Stimulated activated CD8-positive, alpha-beta memory T cell treated with anti-CD3 and anti-CD28 coated beads, Interleukin-15, amount 100 ng/mL, for 1 hour (primary cell): ENCODE measurements at places on chromosomes 1 and 21.
A peak's percentile ranks its signal among the peaks of the same experiment; 100 is the strongest.

GRCh38 chr1:167943541-167943940 lies 6.7 kb upstream of the MPC2 start:
- DNase-seq = no peak

DNA sequence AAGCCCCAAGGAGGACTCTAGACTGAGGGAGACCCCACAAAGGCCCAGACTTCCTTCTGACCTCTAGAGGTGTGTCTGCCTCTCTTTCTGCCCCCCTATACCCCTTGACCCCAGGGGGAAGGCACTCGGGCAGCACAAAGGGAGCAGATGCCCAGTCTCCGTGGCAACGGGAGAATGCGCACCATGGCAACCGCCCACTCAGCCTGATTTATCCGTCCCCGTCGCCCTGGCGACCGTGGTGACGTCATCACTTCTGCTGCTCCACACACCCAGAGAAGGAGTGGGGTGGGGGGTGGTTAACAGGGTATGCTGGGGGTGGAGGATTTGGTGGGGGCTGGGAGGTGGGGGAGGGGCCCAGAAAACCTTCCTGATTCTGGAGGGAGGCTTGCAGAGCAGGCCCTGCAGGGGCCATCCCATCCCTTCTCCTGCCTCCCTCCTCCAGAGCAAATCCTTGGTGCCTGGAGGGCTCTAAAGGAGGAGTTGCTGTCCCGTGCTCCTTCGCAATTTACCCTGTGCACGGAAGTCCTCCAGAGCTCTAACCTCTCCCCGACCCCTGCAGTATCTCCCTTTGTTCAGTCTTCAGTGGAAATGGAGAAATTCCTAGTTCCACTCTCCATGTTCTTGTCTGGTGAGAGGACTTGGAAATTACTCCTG lies 6.3 kb downstream of the CELF3 start:
- no peak for DNase-seq

DNA sequence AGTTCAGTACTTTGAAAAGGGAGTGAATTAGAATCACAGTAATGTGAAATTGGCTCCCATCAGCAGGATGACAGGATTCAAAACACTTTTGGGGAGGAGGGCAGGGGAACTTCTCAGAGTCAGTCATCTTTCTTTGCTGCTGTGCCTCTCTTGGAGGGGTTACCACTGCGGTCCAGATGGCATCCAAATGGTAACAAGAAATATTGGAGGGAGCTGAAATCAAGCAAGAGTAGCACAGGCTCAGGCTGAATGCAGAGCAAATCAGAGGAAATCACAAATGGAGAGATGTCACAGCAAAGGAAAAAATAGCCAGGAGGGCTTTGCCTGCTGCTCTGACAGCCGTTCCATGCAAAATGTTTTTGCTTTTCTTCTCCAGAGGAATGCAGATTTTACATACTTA lies 75.0 kb upstream of the C8B start:
- no peak for DNase-seq

GRCh38 chr1:89065079-89065868 lies at the start of gene GBP1:
GBP1 (minus strand) TSS chr1:89065208; CDS start chr1:89063234, 1,974 bp downstream.
- DNase-seq = no peak

DNA sequence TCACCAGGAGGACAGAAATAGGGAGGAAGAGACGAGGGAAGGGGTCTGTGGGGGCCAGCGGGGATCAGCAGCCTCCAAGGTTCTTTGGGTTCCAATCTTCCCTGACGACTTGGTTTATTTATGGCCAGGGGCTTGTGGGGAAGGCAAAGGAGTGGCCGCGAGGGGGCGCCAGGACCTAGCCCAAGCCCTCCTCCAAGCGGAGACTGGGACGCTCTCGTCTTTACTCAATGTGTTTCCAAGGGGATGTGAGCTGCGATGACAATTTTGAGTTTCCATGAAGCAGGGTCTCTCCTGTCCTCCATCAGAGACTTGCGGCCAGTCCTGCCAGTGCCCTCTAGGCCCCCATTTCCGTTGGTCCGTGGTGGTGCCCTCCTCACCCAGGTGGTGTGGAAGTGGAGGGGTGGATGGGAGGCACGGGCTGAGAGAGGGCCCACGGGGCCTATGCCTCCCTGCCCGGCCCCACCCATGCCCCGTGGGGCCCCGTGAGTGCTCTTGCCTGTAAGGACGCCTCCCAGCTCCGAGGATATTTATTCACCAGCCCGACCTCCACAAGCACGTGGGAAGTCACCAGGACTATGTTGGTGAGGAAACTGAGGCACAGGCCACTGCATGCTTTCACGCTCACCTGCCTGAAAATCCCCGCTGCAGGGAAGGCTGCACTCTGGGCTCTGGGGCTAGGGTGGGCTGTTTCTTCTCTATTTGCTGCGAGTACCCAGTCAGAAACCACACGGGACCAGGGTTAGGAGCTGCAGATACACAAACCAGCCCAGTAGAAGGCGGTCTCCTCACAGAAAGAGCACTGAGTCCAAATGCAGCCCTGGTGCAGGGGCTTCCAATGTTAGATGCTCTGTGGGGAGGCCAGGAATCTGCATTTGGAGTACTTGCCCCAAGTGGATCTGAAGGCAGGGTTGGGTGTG lies 26.5 kb downstream of the DMRTB1 start:
- DNase-seq = peak; percentile 32

DNA sequence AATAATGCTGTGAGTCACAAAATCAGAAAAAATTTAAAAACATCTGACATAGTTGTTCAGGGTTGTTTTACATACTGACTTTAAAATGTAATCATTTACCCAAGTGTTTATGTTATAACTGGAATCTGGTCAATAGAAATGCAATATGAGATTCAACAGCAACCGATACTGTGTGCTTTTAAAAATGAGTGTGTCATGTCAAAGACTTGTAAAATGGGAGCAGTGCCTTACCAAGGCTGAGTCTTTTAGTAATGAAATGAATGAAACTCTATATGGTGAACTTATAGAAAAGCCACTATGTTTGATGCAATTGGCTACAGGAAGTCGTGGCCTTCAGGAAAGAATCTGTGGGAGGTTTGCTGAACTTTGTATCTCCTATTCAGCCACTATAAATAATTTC lies 570.2 kb downstream of the DPYD start:
- DNase-seq = no peak

- DNase-seq = no peak
Measured at GRCh38 chr1:76824106-76824505, 43.2 kb upstream of the ST6GALNAC5 start.

GRCh38 chr1:30779294-30780071 lies 21.9 kb upstream of the LAPTM5 start:
- DNase-seq = peak; percentile 94

DNA sequence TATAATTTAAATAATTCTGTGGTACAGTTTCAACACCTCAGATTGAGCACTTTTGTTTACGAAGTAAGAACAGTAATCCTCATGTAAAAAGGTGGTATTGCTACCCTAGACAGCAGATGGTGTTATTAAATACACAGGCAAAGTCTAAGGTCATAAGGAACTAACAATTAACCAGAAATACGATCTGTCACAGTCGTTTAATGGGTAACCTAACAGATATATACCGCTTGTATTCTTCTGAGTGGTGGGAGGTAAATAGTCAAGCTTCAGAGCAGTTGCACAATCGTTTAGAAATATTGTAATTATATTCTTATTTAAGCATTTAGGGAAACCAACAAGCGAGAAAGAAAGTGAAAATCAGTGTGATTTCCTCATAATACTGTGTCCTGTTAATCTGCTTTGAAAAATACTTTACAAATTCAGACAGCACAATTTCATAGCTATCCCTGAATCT lies 9.8 kb upstream of the IRF2BP2 start:
- no peak for DNase-seq

- no peak for DNase-seq
Measured at GRCh38 chr21:40422896-40423635, 423.9 kb downstream of the DSCAM start.

DNA sequence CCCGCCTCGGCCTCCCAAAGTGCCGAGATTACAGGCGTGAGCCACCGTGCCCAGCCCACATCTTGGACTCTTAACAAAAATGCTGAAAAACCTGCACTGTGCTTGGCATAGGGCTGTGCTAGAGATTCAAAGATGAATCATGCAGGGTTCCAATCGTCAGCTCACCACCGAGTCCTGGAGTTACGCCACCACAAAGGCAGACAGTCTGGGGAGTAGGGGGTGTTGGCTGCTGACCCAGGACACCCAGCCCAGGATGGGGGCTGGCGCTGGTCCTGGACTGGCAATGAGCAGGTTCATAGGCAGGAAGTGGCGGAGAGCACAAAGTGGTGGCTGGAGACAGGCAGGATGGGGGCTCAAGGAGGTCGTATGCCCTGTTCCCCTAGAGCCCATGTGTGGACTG lies 16.0 kb downstream of the PSRC1 start:
- DNase-seq = no peak
